ENCODE measurements at places on chromosomes 7 and 10.

DNA sequence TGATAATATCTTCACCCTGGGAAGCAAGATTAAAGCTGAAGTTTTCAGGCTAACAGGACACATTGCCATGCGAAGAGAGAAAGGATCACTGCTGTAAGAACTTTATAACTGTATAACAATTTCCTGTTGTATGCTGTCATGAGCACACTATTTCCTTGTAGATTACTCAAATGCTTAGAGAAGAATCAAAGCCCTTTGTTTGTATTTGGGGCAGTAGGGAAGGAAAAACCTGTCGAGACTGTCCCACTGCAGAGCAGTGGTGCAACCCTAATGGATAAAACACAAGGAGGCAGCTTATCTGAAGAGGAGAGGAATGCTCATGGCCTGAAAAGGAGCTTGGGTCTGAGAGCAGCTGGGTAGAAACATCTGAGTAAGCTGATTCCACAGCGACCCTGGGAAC, 327.7 kb upstream of the NPSR1 start:
- DNase-seq = no peak

GRCh38 chr10:91210435-91210834, 10.0 kb upstream of the PCGF5 start:
- DNase-seq = no peak

- no peak for DNase-seq
These were observed 75.4 kb downstream of the CFTR start for GRCh38 chr7:117555260-117555659.

DNA sequence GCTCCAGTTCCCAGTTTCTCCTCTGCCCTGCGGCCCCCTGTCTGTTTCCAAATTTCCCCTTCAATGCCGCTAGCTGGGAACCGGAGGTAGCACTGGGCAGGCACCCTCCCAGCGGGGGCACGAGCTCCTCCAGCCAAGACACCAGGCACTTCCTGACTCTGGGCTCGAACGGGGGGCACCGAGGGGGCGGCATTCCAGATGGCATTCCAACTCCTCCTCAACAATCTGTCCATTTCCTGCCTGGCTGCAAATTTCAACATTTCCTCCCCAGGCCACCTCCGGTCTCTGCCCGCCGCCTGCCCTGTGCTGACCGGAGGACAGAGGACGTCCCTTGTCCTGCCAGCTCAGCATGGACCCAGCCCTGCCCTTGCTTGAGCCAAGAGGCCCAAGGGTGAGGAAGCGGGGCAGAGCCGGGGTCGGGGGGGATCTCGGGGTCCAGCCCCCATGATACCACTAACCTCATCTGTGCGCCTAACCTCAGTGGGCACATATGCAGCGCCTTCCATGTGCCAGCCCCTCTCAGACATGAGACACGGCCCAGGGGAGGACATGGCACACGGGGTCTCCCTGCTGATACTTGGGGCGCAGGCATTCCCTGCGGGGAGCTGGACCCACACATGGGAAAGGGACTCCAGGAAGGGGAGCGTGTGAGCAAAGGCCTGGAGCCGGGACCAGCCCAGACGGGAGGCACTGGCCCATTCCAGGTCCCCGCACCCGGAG, 58.0 kb downstream of the PDGFA start:
- no peak for DNase-seq

- no peak for DNase-seq
These were observed 204.5 kb downstream of the GRM3 start for GRCh38 chr7:86848226-86848625.

DNA sequence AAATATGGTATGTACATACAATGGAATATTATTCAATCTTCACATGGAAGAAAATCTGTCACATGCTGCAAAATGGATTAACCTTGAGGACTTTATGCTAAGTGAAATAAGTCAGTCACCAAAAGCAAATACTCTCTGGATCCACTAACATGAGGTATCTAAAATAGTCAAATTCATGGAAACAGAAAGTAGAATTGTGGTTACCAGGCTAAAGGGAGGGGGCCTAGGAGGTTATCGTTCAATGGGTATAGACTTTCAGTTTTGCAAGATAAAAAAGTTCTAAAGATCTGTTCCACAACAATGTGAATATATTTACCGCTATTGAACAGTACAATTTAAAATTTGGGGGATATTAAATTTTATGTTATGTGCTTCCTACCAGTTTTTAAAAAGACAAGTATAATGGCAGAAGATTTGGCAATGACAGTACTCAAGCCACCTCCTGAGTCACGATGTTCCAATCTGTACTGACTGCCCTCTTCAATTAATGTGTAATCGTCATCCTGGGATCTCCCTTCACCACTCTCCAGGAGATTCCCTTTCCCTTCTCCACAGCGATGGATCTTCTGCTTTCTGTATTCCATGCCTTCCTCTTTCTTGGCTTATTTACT, 32.3 kb upstream of the IL6 start:
- no peak for DNase-seq

DNA sequence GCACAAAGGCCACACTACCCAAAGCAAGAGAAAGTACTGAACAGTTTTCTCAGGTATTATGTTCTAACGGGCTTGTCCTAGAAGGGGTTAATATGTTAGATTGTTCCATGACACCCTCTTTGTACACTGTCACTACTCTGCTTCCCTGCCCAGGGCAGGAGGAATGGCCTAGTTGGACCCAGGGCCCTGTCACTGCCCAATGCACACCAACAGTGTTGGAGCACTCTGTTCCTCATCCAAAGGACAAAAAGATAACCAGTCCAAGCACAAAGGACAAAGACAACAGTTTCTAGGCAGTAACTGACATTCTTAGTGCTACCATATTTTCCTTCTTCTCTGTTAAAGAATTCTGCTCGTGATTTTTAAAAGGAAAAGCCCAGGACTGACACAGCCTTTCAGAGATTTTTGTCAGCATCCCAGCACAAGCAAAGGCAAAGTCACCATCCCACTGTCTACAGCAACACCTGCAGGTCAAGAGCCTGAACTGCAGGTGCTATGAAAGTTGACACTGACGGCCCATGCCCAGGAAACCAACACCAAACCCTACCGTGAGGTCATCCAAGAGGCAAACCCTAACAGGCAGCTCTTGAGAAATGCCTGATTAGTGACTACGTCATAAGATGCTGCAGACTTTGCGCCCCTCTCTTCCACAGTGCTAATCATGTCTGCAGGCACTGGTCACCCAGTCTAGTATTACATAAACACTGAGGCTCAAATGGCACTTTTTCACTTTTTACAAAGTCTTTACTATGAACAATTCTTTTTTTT, 13.2 kb downstream of the NUDCD3 start:
- peak; percentile 61 for DNase-seq

GRCh38 chr7:69889976-69890351, 291.7 kb downstream of the AUTS2 start:
- DNase-seq = no peak
